ENCODE measurements at places on chromosomes 6 and 20. TPM values are rescaled to one million over a fixed set of nuclear protein-coding genes. Genes with fewer than 3 reads are reported as not detected.

GRCh38 chr6:96939007-96939805, 14.7 kb downstream of the KLHL32 start:
- no peak for DNase-seq

DNA sequence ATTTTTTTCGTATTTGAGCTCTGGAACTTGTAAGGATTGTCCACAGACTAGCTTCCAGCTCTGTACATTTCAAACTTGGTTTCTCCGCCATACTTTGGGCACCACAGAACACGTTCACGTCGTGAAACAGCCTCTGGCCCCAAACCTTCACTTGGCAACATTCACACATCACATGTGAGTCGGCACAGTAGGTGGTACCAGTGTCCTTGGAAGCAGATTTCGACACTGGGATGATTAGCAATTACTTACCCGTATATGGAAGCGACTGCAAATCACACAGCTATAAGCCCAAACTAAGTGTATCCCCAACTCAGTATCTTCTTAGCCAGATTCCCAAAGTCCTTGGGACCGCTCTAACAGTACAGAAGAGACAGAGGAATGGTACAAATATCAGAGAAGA, 60.2 kb downstream of the MAFB start:
- no peak for DNase-seq

DNA sequence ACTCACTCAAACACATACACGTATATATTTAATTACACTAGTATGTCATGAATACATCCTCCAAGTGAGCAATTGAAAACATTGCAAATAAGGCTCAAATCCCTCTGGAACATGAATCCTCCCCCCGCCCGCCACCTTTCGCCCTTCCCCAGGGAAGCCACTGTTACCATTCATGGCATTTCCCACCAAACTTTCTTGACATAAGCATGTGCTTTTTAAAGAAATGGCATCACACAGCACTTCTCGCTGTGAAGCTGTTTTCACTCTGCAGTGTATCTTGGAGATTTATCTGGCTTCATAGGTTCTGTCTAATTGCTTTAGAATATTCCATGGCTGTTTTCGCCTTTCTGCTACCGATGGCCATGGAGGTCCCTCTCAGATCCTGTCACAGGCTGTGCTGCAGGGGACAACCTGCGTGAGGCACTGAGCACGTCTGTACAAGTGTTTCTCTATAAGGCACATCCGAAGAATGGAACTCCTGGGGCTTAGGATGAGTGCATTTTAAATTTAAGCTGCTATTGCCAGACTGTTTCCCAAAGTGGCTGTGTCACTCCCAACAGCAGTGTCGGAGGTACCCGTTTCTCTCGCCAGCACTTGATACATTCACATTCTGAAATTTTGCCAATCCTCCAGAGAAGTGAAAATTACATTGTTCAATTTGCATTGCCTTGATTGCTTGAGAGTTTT, 22.2 kb upstream of the PHACTR3 start:
- DNase-seq = no peak

GRCh38 chr6:17859846-17860245, 127.6 kb downstream of the KIF13A start:
- no peak for DNase-seq

Gene EYA4
- total RNA-seq = not detected

Gene CFAP206
- 1.9 TPM for total RNA-seq

All from glutamatergic neuron (in vitro differentiated cells).